ENCODE measurements at places on chromosomes 7 and 10.

DNA sequence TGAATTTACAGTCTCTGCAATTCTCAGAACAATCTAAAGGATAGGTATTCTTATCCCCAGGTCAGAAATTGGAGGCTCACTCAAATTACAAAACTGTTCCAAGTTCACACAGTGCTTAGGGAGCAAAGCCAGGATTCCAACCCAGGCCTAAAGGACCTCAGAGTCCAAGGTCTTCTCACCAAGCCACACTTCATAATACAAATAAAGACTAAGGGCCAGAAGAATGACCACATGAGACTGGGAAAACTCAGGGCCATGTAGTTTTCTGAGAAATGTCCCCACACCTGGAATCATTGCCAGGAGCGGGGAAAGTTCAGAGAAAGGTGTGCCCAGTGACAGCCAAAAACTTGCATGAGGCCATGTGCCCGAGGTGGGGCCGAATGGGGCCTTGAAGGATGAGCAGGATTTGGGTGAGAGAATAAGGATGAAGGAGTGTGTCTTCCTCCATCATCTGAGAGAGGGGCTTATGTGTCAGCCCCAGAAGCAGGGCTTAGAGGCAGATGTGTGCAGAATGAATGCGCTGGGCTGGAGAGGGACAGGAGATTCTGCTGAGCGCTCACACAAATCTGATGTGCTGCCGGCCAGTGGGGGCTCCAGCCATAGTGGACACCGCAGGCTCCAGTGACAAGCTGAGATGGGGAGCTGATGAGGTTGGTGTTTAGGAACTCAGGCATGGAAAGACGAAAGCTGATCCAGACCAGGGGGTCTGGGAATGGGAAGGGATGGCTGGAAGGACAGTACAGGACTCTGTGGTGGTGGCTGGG, 35.9 kb downstream of the BLNK start:
- no peak for DNase-seq

- DNase-seq, result no peak
Observed at GRCh38 chr10:78215645-78216044, 182.0 kb downstream of the RPS24 start.

DNA sequence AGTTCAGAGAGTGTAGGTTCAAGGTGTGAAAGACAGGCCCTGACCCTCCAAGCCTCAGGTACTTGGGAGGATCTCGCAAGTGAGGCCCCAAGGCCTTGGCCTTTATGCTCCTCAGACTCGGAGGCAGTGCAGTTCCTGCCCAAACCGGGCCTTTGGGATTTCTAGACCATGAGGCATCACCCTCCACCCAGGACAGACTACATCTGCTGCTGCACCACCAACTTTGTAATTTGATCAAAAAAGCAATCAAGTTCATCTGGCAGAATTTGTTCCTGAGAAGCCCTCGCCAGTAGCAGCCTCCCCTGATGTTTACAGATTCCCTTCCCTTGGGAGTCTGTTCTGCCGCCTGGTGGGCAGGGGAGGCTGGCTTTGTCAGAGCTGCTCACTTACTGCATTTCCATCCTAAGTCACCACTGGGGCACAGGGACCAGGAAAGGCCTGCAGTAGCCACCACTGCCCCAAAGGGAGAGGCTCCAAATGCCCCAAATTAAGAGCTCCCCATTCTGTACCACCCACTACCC, 2.1 kb downstream of the CAMK2G start:
- no peak for DNase-seq

DNA sequence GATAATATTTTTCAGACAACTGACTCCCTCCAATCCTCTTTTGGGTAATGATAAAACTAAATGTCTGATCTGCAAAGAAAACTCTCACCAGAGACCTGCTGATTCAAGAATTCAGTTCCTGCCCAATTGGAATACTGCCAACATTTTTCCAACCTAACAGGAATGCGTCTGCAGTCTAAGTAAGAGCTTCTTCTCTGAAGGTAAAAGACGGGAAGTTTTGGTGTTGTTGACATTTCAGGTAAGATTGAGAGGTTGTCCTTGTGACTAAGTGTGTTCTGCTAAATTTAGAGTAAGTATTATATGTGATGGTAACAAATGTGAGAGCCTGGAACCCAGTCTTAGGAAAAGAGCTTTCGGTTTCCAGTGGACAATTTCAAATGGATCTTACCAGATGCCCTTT, 17.6 kb downstream of the IFIT5 start:
- no peak for DNase-seq

GRCh38 chr7:96669812-96670211, 39.8 kb downstream of the SEM1 start:
- no peak for DNase-seq

DNA sequence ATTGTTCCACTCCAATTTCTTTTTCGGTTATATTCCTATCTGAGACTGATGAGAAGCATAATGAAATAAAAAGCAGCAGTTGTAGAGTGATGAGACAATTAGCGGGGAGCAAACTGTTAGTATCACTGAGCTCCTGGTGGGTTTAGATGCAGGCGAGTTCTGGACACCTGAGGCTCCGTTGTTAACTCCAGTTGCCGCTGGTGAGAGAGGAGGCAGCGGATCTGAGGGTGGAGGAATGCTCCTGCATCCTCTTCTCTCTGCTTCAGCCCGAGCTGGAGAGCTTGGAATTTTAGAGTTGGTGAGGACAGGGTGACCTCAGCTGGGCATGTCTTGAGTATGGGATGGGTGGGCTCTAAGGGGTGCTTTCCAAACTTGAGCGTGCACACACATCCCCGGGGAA, 31.4 kb downstream of the LRMDA start:
- no peak for DNase-seq

GRCh38 chr10:7544203-7544602, 122.6 kb downstream of the ITIH5 start:
- no peak for DNase-seq

DNA sequence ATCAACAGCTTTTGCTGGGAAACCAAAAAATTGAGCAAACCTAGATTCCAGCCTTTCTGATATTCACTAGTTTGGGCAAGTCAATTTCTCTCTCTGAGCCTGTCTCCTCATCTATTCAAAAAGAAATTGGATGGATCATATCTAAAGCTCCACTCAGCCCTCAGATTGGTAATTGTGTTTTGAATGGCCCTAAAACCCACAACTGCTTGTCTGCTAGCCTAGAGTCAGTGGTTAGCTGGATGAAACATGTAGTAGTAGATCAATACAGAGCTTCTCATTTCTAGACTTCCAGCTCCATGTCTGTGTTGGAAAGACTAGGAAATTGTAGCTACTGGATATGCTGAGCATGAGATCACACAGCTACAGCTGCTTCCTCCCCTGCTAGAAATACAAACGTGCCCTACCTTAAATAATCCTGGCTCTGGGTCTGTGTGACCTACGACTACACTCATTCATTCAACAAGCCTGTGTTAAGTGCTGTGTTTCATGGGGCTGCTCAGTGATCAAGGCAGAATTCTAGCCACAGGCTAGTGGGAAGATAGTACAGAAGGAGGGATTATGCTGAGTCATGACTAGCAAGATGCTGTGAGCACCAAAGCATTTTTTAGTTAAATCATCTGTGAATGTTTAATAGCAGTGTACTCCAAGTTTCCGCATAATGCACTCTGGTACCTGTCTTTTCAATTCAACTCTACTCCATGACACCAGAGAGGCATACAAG, 15.7 kb downstream of the DNTT start:
- no peak for DNase-seq

DNA sequence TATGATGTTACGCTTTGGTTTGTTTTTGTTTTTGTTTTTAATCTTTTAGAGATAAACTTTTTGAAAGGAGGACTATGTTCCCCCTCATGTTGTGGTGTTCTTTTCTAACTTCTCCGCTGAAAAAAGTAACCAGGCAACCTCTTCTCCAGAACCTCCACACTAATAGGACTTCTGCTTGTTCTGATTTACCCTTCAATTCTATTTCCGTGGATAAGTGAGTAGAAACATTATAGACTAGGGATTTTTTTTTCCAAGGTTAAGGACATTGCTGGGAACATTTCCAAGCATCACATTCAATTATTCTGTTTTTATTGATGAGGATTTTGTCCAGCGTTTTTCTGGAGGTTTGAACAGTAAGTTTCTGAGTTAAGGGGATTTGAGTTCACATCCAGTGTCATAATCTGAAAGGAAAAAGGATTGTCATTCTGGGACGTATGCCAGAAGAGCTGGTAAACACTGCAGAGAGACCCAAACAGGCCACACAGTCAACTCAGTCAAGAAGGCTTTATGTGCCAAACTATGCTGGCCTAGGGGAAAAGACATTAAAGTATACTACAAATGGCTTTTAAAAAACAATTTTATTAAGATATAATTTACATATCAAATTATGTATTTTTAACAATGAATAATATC, 28.3 kb upstream of the RALA start:
- DNase-seq, result no peak

Measured in HFF-Myc (cell line).